Fibroblast of mammary gland (primary cell): ENCODE measurements at places on chromosomes 2 and 18.
A peak's percentile ranks its signal among the peaks of the same experiment; 100 is the strongest.

DNA sequence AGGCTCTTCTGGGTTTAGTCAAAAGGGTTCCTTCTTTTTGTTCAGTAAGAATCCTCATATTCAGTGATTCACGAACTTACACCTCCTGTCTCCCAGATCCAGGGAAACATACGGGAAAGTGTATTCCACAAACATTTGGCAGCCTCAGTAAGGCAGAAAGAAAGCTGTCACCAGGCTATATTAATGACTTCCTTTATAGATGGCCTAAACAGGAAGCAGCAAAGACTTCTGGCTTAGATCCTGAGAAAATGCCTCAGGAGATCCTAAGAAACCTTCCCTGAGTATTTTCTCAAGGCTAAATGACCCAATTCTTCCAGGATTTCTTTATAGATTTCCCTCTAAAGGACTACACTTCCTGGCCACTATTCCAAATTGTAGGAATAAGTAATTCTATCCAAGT lies 1995.5 kb upstream of the CELF4 start:
- peak; percentile 75 for DNase-seq

GRCh38 chr2:65370387-65371073 lies 61.9 kb downstream of the SPRED2 start:
- DNase-seq: peak; percentile 84

DNA sequence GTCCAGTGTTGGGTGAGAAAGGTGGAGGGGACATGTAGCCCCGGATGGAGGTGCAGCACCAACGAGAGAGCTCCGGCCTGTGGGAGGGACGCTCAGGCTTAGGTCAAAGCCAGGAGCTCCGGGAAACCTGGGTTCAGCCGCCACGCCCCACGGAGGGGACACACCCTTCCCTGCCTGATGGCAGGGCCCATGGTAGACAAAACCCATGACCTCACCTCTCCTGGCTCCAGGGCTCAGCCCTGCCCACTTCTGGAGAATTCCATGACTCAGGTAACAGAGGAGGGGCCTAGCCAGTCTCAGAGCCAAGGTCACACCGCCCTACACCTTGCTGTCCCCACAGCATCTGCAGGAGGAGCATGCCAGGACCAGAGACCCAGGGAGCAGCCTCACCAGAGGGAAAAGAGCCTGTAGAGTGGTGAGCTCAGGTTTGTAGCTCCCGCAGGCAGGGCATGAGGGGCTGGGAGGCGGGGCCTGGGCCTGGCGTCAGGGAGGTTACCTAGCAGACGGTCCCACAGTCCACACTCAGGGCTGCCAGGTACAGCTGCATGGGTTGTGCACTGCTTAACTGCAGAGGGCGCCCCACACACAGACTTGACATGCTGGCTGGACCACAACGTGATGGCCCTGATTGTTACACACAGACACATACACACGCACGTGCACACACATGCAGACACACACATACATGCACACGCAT lies 70.8 kb upstream of the SMAD7 start:
- peak; percentile 41 for DNase-seq

GRCh38 chr2:53785366-53785765 lies 1.4 kb downstream of the ASB3 start:
- DNase-seq: peak; percentile 26

DNA sequence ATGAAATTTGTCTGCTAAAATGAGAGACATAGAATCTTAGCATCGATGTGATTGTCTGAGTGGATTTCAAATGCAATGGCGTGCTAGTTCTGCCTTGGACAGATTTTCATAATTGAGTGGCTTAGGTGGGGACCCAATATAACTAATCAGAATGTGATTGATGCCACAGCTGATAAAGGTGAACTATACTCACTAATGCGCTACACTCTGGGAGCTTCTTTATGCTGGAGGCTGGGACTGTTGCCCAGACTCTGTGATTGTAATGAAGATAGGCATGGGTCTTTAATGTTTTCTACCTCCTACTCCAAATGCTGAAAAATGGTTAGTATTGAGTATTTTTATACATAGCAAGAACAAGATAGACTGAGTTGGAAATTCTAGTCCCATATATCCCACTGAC lies 339.5 kb upstream of the SLC39A10 start:
- no peak for DNase-seq

DNA sequence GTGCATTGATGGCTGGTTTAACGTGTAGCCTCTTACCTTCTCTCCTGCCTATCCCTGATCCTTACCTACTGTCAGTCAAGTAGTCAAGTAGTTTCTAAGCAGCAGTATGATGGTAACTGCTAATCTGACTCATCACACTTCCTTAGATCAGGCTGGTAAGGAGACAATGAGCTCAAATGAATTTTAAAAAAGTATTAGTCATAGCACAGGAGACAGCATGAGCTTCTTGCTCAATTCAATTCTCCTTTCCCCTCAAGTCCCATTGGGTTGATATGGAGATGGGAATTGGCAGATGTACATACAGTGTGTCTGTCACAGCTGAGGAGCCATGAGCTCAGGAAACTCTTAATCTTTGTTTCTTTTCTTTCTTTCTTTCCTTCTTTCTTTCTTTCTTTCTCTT lies 799.7 kb downstream of the LRP1B start:
- DNase-seq: peak; percentile 91

DNA sequence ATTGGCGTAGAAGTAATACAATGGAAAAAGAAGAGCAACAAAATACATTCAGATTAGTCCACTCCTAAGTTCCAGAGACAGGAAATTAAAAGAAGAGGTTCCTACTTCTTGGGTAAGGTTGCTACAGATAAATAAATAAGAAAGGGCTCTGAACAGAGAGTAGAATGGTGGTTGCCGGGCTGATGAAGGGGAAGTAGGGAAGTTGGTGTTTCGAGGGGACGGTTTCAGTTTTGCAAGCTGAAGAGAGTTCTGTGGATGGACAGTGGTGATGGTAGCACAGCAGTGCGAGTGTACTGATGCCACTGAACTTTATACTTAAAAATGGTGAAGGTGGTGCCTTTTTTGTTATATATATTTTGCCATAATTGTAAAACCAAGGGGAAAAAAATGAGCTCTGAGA lies 48.2 kb downstream of the CABYR start:
- DNase-seq: no peak

DNA sequence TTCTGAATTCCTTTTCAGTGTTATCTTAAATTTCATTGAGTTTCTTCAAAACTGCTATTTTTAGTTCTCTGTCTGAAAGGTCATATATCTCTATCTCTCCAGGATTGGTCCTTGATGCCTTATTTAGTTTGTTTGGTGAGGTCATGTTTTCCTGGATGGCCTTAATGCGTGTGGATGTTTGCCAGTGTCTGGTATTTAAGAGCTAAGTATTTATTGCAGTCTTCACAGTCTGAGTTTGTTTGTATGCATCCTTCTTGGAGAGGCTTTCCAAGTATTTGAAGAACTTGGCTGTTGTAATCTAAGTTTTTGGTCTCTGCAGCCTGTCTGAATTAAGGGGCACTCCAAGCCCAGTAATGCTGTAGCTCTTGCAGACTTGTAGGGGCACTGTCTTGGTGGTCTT lies 249.3 kb downstream of the ZNF385B start:
- DNase-seq: peak; percentile 58
